ENCODE measurements at places on chromosomes 7 and 10. TPM values are rescaled to one million over a fixed set of nuclear protein-coding genes. Genes with fewer than 3 reads are reported as not detected.

ARID5B gene
- 27.9 TPM for polyA plus RNA-seq

ORAI2 gene
- 21.5 TPM for polyA plus RNA-seq

GRCh38 chr10:49139846-49140195 lies 6.0 kb upstream of the FAM170B start:
- DNase-seq, result no peak

- no peak for DNase-seq
These were observed 265.5 kb upstream of the POT1 start for GRCh38 chr7:125195156-125195555.
